ENCODE measurements at places on chromosomes 7 and 10.

GRCh38 chr10:98323221-98324164, 55.5 kb upstream of the LOXL4 start:
- no peak for DNase-seq

DNA sequence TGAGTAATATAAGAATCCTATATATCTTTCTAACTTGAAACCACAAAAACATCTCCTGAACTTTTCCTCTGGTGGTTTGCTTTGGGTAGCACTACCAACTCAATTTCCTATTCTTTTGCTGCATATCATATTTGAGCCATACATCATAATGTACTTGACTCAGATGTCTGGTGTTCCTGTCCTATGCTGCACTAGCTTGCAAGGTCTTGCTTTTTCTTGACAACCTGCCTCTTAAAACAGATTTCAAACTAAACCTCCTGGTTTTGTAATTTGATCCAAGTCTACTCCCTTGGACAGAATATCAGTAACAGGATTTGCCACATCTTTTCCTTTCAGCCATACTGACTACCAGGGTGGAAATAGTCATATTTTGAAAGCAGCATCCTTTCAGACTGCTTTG, 520.3 kb upstream of the LRRTM3 start:
- no peak for DNase-seq

DNA sequence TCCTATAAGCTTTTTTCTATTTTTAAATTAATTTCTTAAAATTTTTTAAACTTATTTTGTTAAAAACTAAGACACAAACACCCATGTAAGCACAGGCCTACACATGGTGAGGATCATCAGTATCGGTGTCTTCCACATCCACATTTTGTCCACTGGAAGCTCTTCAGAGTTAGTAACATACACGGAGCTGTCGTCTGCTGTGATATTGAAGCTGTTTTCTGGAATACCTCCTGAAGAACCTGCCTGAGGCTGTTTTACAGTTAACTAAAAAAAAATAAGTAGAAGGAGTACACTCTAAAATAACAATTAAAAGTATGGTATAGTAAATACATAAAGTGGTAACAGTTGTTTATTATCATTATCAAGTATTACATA, 17.7 kb downstream of the KLLN start:
- no peak for DNase-seq

DNA sequence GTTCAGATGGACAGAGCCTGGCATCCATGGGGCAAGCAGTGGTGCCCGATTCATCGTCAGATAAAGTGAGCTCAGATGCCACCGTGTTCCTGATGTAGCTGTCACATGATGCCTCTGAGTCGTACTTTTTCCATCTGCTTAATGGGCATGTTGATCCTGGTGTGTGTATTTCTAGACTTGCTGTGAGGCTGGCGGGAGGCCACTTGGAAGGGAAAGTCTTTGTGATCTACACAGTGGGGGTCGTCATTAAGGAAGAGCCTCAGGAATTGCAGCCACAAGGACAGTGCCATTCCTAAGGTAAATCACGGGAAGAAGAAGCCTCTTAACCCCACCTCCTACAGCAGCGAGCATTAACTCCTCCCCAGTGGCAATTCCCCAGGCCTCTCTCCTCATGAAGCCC, 63.0 kb downstream of the RGS10 start:
- no peak for DNase-seq

GRCh38 chr7:51182636-51183166, 133.9 kb downstream of the COBL start:
- DNase-seq = no peak
